Fibroblast of lung (primary cell): ENCODE measurements at places on chromosomes 1 and 21.
A peak's percentile ranks its signal among the peaks of the same experiment; 100 is the strongest.

- DNase-seq = peak; percentile 27
Measured at GRCh38 chr21:25005388-25005787, 601.9 kb downstream of the MRPL39 start.

GRCh38 chr1:53110370-53111072 lies 31.9 kb downstream of the SLC1A7 start:
- peak; percentile 65 for DNase-seq

DNA sequence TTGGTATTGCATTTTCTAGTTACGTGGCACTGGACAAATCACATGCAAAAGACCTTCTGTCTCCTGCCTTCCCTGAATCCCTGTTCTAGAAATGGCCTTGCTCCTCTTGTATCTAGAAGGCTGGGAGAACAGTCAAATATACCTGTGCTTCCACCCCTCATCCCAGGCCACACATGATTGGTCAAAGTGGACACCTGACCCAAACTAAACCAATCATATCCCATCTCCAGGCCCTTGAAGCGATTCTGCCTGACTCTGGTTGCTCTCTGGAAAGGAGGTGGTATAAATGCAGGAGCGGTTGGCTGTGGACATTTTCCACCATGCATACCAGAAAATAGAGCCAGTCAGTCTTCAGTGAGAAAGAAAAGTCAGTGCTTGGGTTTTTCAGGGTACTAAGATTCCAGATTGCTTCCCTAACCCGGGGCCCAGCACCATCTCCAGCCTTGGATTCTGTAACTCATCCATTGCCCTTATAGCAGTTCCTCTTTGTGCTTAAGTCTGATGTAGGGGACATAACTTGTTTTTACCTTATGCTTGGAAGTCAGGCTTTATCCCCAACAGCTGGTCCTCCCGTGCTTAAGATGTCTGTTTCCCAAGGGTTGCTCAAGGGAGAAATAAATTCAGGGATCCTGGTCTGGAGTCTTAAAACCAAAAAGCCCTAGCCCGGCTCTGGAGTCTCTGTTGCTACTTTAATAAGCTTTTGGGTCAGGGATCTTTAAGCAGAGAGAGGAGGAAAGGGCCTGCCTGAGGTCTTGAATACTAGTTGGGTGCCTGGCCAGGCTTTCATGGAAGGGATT lies 7.7 kb upstream of the PHC2 start:
- DNase-seq = no peak

GRCh38 chr1:230171356-230172015 lies 104.4 kb downstream of the GALNT2 start:
- DNase-seq = peak; percentile 49

- no peak for DNase-seq
Measured at GRCh38 chr1:78339490-78339889, 151.3 kb upstream of the PTGFR start.

DNA sequence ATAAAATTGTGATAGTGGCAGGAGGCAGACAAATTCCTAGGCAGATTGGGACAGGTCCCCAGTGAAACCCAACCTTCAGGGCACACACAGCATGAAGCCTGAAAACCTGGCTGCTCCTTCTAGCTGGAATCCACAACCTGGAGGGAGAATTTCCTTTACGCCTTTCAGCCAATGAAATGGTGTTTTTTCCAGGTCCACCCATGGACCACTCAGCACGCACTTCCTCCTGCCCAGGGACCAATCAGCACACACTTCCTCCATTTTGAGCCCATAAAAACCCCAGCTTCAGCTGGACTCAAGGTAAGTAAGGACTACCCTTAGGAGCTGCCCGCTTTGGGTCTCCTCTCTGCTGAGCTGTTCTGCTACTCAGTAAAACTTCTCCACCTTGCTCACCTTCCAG lies 120.1 kb downstream of the AKT3 start:
- no peak for DNase-seq
